Caco-2 (cell line): ENCODE measurements at places on chromosomes 5 and 9.

DNA sequence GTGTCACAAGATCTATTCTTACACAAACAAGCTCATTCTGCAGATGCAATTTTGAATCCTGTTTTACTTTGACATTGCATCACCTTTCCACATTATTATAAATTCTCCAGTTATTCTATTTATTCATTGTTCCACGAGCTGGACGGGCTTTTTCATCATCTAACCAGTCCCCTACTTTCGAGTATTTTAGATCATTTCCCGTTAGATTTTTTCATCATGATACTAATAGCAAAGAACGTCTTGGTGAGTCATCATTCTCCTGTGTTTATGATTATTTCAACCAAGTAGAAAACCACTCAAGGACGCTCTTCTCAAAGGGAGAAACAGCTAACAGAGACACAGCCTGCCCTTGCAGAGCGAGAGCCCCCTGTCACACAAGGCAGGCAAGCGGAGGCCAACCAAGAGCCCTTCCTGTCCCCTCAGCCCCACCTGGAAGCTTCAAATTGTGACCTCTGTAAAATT is 15.1 kb downstream of the BBLN start:
- DNase-seq = no peak

GRCh38 chr5:95222836-95223235 is 62.1 kb downstream of the MCTP1 start:
- DNase-seq = no peak

DNA sequence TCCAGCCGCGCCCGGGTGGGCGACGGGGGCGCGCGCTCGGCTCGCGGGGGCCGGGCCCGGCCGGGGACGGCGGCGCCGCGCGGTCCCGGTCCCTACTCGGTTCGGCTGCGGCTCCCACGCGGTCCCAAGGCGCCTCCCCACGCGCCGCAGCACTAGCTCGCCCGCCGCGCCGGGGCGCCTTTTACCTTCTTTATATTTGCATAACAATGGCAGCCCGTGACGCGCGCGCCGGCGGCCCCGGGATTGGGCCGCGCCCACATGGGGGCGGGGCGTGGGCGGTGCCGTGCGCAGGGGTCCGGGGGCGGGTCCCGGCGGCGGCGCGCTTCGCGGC is at the start of gene NRARP:
Gene NRARP, minus strand, starts transcription at position 154 of the 331 bp plus-strand sequence. CDS start 343 bp downstream, outside the sequence.
- peak; percentile 96 for DNase-seq

GRCh38 chr5:150510460-150511263 is 2.7 kb downstream of the NDST1 start:
- DNase-seq = peak; percentile 89

DNA sequence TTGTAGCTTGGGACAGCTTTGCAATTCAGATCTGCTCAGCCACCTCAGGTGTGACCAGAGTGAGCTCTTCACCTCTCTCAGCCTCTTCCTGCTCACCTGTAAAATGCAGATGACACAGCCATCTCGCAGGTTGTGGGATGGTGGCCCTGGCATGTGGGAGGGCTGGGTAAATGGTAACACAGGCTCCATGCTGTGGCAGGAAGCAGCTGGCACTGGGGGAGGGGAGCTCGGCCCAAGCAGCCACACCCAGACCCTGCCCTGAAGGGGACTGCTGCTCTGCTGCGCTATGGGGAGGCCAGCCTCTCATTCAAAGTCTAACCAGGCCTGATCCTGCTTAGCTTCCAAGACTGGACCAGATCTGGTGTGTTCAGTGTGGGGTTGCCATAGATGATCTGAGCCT is 24.1 kb downstream of the PHF2 start:
- no peak for DNase-seq

DNA sequence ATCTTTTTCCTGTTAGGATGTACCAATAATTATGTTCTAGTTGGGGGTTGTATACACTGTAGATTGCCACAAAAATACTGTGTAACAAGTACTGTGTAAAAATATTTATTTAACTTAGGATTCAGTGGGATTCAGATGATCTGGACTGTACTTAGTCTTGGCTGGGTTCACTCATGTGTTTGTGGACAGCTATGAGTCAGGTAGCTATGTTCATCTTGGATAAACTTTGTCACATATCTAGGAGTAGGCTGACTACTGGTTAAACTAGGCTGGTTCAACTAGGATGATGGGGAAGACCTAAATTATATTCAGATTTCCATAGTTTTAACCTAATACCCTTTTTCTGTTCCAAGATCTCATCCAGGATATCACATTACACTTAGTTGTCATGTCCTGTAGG is 32.1 kb upstream of the TNFSF15 start:
- no peak for DNase-seq

DNA sequence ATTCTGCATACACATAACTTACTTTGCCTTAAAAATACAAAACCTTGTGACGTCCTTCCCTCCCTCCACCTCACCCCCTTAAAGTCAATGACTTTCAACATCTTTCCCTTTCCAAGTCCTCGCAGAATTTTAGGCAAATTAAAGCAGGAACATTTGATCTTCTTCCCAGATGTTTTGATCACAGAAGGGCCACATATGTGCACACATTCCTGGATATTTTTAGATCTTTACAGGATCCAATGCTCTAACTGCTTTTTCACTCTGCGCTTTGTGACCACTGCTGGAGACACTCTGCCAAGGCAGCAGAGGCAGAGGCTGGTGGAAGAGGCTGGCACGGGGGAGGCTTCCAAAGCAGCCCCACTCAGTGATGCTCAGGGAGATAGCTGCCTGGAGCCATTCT is 130.7 kb downstream of the SEC61B start:
- DNase-seq = no peak

- peak; percentile 71 for DNase-seq
Measured at GRCh38 chr9:96441798-96442445, 8.0 kb upstream of the HABP4 start.
